ENCODE measurements at places on chromosomes 6 and 20.

GRCh38 chr6:99611148-99611547 is 4.5 kb downstream of the PRDM13 start:
- no peak for DNase-seq

DNA sequence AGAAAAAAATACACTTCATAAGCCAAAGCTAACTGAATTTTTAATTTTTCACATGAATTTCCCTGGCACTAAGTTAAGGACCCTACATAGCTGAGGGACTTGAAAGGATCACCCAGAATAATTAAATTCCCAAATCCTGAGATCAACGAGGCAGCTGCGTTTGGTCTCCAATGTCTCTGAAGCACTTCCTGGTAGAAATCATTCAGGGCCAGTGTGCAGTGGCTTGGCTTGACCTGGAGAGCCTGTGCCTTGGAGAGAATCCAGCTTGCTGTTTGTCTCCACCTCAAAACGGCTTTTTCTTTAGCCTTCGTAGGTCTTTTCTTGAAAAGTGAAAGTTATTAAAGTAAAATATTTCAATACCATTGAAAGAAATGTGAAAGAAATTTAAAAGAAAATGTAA is 92.4 kb downstream of the SMOC2 start:
- no peak for DNase-seq

GRCh38 chr6:71533939-71534379 is 245.3 kb downstream of the OGFRL1 start:
- no peak for DNase-seq

DNA sequence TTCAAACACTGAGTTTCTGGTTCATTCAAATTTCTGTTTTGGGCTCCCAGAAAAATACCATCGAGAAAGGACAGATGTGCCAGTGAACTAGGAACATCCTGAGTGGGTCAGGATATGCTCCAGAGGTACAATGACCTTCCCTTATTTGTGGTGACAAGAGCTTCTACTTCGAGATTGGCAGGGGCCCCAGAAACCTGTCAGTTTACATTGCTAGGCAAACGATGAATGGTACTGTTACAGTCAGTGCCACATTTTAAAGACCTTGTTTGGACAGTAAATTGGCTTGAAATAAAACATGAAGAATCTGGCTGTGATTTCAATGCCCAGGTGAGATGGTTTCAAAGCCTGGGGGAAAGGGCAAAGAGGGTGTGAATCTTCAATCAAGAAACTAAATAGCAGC is 454.5 kb upstream of the ID4 start:
- no peak for DNase-seq

- DNase-seq, result no peak
These were observed 154.4 kb downstream of the DTNBP1 start for GRCh38 chr6:15508441-15508871.
